ENCODE measurements at places on chromosomes 6 and 20. TPM values are rescaled to one million over a fixed set of nuclear protein-coding genes. Genes with fewer than 3 reads are reported as not detected.

The CNPY3 gene
- total RNA-seq = 10.3 TPM

The SLC22A16 gene
- not detected for total RNA-seq

The SOBP gene
- total RNA-seq = 0.15 TPM

The LST1 gene
- total RNA-seq = 50.4 TPM

The KIF25 gene
- total RNA-seq = not detected

The PROKR2 gene
- total RNA-seq = not detected

The ELOVL2 gene
- total RNA-seq = 0.18 TPM

The CLPSL2 gene
- not detected for total RNA-seq

The MAFB gene
- 39.2 TPM for total RNA-seq

The PDSS2 gene
- 12.4 TPM for total RNA-seq

GRCh38 chr6:54426995-54427394 lies 118.8 kb downstream of the TINAG start:
- no peak for DNase-seq

DNA sequence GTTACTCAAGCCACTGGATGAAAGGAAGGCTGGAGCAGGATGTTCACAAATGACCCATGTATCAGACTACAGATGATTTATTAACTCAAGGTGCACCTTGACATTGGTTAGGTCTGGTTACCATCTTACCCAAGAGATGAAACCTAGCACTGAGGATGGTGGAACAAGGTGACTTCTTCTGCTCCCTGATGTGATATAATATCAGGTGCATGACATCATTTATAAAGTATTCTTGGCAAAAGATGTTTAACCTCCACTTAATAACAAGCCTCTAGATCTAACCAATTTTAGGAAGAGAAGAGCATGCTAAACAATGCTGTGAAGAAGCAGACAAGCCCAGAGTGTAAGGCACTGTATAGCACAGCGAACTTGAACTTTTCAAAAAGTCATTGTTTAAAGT lies 100.9 kb downstream of the FYN start:
- no peak for DNase-seq

DNA sequence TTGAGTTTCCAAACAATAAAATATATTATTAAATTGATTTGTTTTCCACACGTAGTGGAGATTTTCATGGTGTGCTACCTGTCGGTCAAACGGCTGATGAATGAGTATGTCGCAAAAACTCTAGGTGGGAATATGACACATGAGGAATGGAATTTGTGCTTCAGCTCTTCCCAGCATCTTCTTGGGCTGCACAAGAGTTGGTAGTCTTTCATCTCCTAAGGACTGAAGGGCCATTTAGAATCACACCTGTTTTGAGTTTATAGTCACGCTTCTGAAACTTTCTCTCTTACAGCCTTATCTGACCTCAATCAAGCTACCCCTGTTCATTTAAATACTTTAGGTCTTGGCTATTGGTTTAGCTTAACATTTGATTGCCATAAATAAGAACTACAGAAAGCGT lies 157.7 kb upstream of the AKAP12 start:
- DNase-seq = no peak

GRCh38 chr6:2831392-2831791 lies 10.3 kb downstream of the SERPINB1 start:
- no peak for DNase-seq

GRCh38 chr6:20159781-20160540 lies 52.3 kb downstream of the MBOAT1 start:
- no peak for DNase-seq

GRCh38 chr20:39660226-39660625 lies 698.1 kb downstream of the DHX35 start:
- no peak for DNase-seq

DNA sequence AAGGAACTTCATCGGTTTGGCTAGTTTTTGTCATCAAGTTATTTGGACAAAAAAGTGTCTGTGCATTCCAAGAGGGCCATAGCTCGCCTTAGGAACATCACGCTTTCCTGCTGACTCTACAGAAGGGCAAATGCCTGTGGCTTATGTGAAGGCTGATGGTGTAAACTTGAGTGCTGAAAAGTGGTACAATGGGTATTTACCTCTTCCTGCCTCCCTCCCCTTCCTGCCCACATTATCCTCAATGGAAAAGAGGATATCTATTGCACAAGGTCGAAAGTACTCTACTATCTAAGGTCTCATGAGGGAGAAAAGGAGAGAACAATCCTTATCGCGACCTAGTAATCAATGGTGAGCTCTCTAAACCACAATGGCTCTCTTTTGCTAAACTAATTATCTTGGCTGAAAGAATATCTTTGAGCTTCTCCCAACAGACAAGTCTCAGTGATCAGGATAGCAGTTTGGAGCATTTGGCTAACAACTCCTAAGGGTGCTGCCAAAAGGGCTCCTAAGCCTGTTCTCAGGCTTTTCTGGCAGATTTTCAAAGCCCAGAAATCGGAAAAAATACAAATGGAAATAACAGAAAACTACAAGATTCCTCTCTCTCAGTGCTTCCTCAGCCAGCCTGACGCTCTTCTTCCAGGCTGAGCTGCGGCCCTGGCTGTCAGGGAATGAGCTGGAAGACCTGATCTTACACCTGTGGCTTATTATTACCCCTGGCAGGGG lies 42.6 kb upstream of the ENPP1 start:
- no peak for DNase-seq

- DNase-seq = no peak
Measured at GRCh38 chr20:16541226-16541625, 32.0 kb downstream of the KIF16B start.

DNA sequence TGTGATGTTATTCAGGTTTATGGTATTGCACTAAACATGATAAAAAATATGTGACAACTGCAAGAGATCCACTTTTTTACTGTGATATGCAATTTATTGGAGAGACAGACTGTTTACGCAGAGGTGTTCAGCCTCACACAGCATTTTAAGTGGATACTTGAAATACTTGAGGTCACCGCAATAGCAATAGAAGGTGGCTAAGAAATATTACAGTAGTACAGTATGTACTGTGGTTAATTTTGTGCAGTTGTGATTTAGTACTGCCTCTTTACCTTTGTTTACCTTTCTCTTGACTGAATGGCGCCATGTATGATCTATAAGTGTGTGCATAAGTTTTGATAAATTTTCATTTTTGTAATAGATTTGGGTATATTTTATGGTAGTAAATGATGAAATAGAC lies 17.4 kb downstream of the MACROD2 start:
- no peak for DNase-seq

- no peak for DNase-seq
Measured at GRCh38 chr6:71486461-71486860, 197.8 kb downstream of the OGFRL1 start.

DNA sequence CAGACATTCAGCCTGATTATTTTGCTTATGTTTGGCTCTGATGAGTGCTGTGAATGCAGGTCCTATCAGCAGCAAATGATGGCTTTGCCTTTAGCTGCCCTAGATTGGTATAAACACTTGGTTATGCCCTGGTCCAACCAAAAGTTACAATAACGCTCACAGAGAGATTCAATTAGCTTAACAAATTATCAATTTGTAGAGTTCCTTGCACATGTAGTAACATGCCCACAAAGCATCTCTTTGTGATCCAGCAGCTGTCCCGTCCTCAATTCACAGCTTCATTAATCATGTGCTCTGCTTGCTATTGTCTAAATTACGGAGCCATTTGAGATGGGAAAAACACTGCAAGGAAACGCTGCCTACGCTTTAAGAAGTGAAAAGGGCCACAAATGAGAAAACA lies 457.9 kb downstream of the HDGFL1 start:
- no peak for DNase-seq

- no peak for DNase-seq
Measured at GRCh38 chr20:16222859-16223411, 350.3 kb downstream of the KIF16B start.

- no peak for DNase-seq
Measured at GRCh38 chr6:107809966-107810365, 14.1 kb downstream of the SCML4 start.

DNA sequence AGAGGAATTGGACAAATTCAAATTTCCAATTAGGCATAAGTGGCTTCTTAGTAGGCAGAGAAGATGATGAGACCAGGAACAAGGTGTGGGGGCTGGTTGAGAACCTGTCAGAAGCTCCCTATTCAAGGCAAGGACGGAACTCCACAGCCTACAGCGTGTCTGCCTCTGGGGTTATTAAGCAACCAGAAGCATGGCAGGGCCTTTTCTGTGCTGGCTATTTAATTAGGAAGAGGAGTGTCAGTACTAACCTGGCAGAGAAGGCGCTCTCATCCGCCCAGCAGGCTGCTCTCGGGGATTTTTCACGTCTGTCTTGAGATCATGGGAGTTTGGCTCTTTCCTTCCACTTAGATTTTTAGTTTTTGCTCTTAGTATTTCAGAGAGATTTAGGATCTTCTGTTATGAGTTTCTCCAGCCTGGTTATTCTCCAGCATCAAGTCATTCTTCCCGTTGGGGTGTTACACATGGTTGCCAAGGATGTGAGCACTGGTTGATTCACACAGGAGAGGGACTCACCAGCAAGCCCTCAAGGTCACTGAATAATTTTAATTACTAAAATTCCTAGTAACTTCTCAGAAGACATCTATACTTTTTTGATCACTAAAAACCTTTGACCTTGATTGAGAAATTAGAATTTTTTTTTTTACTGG lies 23.9 kb downstream of the ADTRP start:
- DNase-seq = no peak

DNA sequence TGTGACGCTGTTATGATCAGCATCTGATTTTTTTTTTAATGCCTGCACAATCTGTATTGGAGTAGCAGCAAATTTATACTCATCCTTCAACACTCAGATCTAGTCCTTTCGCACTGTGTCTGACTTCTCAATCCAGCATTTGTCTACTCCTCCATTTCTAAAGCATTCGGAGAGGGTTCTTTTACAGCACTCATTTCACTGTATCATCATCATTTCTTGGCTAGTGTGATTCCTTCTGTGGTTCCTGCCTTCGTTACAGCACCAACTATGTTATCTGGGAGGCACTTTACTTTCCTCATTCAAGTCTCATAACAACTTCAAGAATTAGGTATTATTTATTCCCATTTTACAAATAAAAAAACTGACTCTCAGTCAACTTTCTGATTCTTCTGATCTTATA lies 18.0 kb downstream of the NUDT3 start:
- DNase-seq = no peak

DNA sequence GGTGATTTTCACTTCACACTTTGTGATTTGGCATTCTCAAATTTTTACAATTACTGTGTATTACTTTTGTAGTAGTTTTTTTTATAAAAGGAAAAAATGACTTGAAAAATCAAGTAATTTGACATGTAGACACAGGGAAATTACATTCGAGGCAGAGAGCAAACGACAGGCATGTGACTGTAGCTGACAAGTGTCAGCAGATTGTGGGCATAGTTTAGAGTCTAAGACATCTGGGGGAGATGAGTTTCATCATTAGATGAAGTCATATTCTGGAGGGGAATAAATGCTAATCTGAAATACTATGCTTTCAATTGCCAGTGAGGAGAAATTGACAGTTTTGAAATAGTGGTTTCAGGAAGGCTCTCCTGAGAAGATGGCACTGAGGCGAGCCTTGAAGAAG lies 126.0 kb downstream of the MTHFD1L start:
- no peak for DNase-seq

DNA sequence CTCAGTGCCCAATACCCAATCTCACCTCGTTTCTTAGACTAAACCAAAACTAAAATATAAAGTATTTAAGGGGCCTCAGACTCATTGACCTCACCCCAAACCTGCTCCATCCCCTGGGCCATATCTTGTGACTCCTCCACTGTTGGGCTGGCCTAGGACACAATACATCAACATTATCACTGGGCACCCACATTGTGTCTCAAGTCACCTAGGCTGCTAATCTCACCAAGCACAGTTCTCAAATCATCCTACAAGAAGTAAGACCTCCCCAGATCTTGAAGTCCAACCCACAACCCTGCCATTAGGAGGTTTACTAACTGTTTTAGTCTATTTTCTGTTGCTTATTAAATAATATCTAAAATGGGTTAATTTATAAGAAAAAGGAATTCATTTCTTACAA lies 96.2 kb downstream of the CRYBG1 start:
- no peak for DNase-seq

- DNase-seq = no peak
Measured at GRCh38 chr6:52596371-52597028, 19.6 kb upstream of the TRAM2 start.

DNA sequence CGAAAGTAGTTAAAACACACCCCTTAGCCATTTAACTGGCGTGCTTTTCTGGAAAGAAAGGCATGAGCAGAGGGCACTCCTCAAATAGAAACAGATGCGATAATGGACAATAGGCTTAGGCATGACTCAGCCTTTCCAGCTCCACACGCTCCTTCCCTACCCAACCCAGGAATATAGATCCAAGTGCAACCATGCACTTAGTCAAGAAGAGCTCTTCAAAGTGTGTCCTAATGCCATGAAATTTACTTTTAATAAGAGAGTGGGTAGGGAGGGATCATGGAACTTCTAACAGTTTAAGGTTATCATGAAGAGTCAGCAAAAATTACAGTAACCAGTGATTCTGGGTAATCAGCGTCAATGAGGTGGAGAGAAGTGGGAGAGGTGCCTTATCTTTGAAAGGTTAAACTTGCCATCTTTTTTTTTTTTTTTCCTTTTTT lies 2.4 kb upstream of the EFHC1 start:
- DNase-seq = no peak

DNA sequence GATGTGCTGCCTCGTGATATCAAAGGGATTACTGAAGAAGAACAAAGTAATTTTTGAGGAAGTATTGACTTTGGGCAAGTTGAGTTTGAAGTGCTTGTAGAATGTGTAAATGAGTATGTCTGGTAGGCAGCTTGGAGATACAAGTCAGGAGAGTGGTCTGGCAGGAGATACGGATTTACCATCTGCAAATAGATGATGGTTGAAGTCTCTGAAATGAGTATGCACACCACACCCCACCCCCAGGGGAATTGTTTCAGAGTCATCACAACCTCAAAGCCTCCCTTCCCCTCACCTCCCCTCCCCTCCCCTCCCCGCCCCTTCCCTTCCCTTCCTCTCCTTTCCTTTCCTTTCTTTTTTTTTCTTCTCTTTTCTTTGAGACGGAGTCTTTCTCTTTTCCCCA lies 16.4 kb upstream of the MCUR1 start:
- DNase-seq = no peak

DNA sequence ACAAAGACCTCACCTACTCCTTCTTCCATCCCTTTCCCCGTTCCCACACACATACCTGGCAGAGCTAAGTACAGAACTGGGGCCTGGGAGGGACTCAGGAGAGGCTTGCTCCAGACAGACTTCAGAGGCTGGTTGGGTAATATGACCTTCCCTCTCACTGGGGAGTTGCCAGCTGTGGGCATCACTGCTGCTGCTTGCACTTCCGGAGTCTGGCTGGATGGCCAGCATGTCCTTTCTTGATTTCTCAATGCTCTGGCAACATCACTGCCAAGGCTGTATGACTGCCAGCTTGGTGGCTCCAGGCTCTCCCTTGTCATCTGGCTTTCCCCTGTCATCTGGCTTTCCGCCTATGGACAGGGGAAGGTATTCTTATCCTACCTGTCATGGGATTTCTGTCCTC lies 47.8 kb downstream of the CDH22 start:
- no peak for DNase-seq

DNA sequence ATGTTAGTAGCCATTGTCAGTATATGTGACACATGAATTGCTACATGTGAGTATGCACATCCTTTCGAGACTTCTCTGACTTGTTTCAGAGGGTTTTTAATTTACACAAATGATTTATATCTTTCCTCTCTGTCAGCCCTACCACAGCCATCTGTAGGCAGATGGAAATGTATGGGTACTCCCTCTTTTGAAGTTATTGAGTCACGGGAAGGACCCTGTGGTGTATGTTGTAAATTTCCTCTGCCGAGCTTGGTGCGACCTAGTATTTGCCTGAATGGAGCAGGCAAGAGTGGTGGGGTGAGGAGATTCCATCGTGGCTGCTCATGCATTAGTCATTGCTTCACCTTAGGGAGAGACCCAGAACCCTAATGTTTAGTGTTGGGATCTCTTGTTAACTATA lies 171.9 kb downstream of the JARID2 start:
- no peak for DNase-seq

GRCh38 chr6:83073615-83074014 lies 6.1 kb downstream of the DOP1A start:
- DNase-seq = no peak
